Thoracic aorta (tissue), 2 donors: ENCODE measurements at places on chromosomes 7 and 10.

DNA sequence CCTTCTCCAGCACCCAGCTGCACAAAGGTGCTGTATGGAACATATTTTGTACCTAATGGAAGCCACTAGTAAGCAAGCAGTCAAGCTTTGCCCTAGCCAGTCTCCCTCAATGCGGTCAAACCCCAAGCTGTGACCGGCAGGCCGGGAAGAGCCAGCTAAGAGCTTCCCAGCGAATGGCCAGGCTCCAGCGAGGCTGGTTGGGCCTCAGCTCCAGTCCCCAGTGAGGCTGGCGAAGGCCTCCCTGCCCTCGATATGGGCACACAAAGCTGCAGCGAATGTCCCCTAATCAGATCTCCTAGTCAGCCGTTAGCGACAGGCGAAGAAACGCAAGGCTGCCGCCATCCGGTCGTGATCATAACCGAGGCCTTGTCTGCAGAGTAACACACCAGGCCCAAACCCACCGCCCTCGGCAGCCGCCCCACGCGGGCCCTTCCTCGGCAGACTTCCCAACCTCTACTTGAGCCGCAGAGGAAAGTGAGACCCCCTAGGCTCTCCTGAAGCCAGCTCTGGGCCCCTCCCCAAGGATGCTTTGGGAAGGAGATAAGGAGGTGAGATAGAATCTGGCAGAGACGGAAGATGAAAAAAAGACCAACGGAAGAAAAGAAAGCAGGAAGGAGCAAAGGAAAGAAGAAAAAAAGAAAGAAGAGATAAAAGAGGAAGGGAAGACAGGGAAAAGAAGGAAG, 3.1 kb upstream of the HOXA9 start:
- DNase-seq, result no peak

DNA sequence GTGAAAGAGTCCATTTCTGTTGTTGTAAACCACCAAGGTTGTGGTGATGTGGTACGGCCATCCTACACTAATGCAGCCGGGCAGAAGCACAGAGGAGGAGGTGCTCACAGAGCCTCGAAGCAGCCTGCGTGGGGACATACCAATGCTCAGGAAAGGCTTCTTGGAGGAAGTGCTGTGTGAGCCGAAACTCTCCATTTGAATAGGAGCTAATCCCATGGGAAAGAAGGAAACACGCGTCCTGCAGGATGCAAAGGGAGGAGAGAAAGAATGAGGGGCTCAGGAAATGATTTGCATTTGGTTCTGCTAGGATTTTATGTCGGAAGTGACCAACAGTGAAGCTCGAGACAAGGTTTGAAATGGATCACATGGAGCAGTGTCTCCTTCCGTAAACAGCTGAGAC, 477.9 kb upstream of the ANKRD30A start:
- DNase-seq, result no peak

GRCh38 chr7:104962781-104963180, 51.2 kb upstream of the KMT2E start:
- no peak for DNase-seq

GRCh38 chr7:35848725-35849124, 47.9 kb downstream of the SEPTIN7 start:
- DNase-seq, result no peak

- DNase-seq, result no peak
Measured at GRCh38 chr10:44352316-44353127, 32.4 kb downstream of the CXCL12 start.

GRCh38 chr10:32692174-32692573, 246.2 kb downstream of the CCDC7 start:
- no peak for DNase-seq

GRCh38 chr10:129694691-129695243, 227.7 kb downstream of the MGMT start:
- DNase-seq, result no peak

- no peak for DNase-seq
Measured at GRCh38 chr10:123884907-123885381, 6.7 kb downstream of the CPXM2 start.

DNA sequence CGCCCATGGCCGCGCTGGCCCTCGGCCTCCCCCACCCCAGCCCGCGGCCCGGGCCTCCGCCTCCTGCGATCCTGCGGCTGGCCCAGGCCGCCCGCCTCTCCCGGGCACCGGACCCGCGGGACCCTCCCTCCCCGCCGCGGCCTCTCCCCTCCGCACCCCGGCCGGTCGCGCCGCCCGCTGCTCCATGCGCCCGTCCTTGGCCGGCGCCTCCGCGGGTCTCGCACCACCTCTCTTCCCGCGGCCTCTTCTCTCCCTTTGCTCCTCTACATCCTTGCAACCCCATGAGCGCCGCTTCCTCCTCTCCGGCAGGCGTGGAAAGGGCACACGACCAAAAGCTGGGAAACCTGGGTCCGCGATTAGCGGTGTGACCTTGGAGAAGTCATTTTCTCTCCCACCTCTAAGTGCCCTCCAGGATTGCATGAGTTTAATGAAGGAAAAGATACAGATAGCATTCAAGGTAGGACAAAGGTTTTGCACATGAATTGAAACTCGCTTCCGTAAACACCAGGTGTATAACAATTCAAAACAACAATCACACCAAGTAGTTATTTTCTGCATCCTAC, 448 bp upstream of the SRPK2 start:
- no peak for DNase-seq

DNA sequence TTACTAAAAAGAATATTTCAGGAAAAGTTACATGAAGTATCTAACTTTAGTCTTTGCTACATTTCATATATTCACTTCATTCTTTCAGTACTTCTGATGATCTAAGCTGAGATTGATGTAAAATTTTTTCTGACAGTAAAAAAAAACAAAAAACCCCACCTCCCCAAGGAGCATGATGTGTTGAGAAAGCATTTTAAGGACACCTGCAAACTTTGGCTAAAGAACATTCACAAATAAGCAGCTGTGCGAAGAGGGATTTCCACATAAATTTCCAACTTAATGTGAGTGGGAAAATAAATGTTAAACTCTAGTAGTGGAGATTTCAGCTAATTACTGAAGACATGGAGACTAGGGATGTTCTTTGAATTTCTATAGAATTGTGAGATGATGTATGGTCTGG, 35.5 kb downstream of the DLD start:
- no peak for DNase-seq

- no peak for DNase-seq
Measured at GRCh38 chr10:70582793-70583668, 19.5 kb downstream of the PRF1 start.
